ENCODE measurements at places on chromosomes 11 and 22. TPM values are rescaled to one million over a fixed set of nuclear protein-coding genes. Genes with fewer than 3 reads are reported as not detected.

The CDC42BPG gene
- 1.2 TPM for total RNA-seq

The CRYBB2 gene
- not detected for total RNA-seq

The PIK3IP1 gene
- 2.1 TPM for total RNA-seq

The APOBEC3F gene
- 2.1 TPM for total RNA-seq

The HIRA gene
- 19.6 TPM for total RNA-seq

The SPI1 gene
- total RNA-seq: not detected

Data from A549 treated with DMSO at 1 μM for 4 hours (cell line).